ENCODE measurements at places on chromosomes 6 and 20.

DNA sequence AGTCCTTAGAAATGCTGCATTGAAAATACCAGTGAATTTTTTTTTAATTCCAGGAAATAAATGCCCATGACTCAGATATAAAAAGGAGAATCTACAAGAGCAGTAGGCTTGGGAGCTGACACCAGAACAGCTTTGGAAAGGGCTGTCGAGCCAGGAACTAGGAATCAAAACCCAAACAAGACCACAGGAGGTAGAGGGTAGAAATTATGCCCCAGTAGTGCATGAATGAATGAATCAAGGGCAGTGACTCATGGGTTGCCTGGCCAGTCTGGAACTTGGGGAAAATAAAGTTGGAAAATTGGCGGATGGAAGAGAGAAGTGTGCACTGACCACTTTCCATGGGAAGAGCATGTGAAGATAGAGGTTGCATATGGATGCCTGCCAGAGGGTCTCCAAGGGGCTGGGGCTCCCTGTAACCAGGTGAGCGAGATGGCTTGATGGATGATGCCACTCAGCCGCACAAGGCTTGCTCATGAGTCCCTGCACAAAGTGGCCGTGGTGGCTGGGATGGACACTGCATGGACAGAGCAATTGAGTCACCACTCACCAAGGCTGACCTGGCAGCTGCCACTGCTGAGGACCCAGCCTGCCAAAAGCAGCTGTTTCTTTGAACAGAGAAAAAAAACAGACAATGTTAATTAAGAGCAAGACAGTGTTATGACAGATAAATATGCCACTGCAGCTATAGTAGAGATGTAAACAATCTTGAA lies 15.2 kb upstream of the MCCD1 start:
- no peak for DNase-seq

DNA sequence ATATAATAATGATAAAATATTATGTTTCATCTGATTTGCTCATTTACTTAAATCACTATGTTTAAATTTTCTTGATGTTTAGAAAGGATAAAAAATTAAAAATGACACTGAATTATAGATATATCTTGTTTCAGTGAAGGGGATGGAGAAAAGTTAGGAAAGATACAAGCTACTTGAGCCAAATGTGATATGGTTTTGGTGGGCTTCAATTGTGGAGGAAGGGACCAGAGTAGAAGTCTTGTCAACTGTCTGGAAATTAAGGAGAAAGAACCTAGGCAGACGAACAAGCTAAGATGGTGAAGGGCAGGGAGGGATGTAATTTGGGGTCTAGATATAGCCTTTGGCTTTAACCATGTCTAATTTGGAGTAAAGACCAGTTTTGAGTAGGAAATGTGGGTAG lies 186.4 kb upstream of the MMS22L start:
- DNase-seq: no peak

DNA sequence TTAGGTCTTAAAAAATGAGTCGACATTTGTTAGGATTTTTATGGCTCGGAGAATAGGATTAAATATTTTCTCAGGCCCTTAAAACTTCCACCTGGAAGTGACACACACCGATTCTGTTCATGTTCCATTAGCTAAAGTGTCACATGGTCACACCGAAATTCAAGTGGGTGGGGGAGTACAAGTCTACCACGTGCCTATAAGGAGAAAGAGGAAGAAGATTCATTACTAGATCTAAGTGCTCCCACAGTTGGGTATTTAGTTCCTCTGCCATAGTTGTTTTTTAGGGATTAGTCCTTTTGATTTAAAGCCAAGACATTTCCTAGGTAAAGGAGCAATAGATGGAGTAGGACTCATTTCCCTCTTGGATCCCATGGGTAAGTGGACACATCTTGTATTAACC lies 4.9 kb upstream of the TOX2 start:
- DNase-seq: no peak

- no peak for DNase-seq
These were observed 6.8 kb upstream of the FGD2 start for GRCh38 chr6:36998723-36999038.

GRCh38 chr20:48273843-48274242 lies 488.6 kb upstream of the SULF2 start:
- no peak for DNase-seq

GRCh38 chr6:16909658-16910360 lies 148.5 kb upstream of the ATXN1 start:
- no peak for DNase-seq

DNA sequence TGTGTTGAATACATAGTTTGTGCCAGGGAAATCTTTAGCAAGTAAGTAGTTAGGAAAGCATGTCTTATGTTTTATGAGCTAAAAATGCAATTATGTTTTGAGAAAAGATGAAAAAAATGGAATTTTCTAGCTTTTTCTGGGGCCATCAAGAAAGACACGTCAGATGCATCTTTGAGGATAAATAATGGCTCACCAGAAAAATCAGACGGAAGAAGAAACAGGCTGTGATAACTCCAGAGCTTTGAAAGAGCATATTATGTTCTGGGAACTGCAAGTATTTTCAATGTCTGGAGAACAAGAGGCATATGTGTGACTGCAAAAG lies 173.7 kb downstream of the CLVS2 start:
- no peak for DNase-seq

- no peak for DNase-seq
These were observed 81.9 kb downstream of the PLCB1 start for GRCh38 chr20:8213831-8214587.

DNA sequence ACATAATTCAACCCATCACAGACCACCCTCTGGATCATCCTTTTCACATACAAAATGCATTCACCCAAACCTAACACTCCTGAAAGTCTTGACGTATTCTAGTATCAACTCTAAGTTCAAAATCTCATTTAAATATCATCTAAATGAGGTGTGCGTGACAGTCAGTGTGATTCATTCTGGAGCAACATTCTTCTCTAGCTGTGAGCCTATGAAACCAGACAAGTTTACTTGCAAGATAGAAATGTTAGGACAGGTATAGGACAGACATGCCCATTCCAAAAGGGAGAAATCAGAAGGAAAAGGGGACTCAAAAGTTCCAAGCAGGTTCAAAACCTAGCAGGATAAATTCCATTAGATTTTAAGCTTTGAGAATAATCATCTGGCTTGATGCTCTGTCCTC lies 329.7 kb downstream of the CD83 start:
- no peak for DNase-seq

DNA sequence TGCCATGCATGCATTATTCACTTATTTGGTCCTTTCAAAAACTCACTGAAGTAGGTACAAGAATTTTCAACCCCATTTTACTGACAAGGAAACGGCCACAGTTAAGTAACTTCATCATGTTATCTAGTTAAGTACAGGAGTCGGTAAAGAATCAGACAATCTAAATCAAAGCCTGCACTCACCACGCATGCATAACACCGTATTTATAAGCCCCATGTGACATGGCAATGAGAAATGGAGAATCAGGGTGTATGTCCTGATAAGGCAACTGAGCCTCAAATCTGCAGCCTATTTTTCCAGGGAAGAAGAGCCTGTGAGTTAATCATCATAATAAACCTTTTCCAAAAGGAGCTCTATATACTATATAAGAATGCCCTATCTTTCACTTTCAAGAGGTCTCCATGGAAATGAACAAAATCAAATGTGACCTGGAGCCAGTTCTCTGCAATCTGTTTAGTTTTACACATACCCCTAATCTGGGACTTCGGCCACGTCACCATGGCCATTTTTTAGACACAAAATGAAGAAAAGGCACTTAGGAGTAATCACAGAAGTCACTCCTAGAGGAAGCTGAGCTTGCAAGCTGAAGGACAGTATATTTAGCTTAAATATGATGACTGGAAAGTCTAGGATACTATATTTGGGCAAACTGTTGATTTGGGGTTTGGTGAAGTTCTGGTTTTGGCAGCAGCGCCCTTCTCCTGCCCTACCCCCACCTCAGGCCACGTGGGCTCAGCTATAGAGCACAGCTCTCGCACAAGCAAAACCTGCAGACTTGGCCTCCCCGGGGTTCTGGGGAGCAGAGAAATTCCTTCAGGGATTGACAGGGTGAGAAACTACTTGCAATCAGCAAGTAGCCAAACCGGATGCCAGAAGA lies 19.2 kb downstream of the TRAM2 start:
- no peak for DNase-seq

DNA sequence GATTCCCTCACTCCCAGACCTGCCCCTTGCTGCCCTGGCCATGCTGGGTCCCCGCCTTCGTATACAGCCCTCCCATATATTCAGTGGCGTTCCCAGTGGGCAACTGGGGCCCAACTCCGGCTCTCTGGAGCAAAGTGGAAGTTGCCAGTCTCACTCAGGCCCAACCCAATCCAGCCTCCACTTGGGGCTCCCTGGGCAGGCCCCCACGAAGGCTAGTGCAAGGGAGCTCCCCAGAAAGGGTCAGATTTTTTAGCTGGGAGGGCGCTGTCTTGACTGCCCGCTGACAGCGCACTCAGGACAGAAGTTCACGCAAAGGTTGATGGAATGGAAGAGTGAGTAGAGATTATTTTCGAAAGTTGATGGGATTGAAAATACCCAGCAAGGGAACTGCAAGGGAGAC lies 5.9 kb downstream of the TP53TG5 start:
- no peak for DNase-seq

Measured in NCI-H2171 treated with DMSO at 0.1 percent for 48 hours (cell line).